Posterior vena cava (tissue), 2 donors: ENCODE measurements at places on chromosomes 3 and 15.

GRCh38 chr3:146655333-146655996 is 50.3 kb upstream of the PLSCR5 start:
- no peak for DNase-seq

DNA sequence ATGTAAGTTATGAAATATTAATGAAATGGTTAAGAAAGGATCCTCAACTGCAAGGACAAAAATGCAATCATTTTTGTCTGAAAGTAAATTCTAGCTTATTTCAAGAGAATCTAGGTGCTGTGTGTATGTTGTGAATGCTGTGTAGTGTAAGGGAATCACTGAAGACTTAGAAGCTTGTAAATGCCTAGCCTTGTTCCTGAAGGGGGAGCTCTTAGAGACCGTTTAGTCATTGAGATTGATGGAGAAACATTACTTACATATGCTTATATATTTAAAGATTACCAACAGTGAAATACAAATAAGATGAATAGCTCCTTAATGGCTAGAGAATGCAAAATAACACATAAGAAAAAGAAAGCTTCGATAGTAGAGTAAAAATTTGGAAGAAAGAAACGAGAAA is 67.9 kb downstream of the CNTN4 start:
- no peak for DNase-seq

DNA sequence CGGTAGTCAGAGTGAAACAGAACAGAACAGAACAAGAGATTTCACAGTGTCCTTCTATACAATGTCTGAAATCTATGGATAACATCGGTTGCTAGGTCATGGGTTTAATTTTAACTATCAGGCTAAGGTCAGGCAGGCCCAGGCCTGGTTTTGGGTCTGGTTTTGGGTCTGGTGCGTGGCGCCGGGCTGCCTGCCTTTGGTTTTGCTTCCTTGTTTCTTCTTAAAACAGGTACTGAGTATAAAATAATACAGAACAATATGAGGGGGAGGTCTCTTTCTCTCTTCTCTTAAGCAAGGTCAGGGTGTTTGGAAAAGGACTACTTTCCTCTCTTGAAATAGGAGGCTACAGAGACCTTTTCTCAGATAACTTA is 1.4 kb downstream of the AEN start:
- peak; percentile 68 for DNase-seq

- peak; percentile 72 for DNase-seq
These were observed 16.5 kb upstream of the FGF7 start for GRCh38 chr15:49406352-49407118.

GRCh38 chr15:82040390-82040789 is 5.4 kb downstream of the MEX3B start:
- no peak for DNase-seq

GRCh38 chr15:60553163-60553562 is 74.2 kb upstream of the ICE2 start:
- no peak for DNase-seq

DNA sequence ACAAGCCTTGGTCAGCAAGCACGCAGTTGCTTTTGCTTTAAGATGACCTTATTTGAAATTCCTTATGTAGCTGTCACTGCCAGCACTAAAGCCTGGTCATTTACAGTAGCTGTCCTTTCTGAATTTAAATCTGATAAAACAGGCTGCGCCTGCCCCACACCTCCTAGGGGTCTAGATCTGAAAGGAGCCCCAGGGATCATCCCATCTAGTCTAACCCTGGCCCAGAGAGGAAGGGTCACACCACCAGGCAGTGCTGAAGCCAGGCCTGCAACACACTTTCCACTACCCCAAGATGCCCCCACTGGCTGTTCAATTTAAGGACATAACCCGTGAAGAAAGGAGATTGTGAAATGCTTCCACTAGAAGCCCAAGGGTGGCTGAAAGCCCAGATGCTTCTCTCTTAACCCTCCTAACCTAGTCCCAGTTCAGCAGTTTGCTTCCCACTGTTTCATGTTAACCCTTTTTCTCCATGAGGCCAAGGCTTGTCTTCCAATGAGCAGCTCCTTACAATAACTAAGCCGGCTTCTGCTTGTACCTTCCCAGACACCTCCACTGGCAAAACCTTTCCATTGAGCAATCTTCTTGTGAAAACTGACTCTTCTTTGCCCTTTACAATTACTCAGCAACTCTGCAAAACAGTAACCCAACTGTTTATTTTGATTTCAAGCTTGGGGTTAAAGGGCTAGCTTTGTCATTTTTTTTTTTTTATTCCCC is 198.9 kb upstream of the LPP start:
- no peak for DNase-seq

GRCh38 chr3:41502023-41502422 is 302.7 kb downstream of the CTNNB1 start:
- no peak for DNase-seq

GRCh38 chr3:13619661-13620230 is 70.8 kb downstream of the FBLN2 start:
- no peak for DNase-seq

- peak; percentile 89 for DNase-seq
These were observed at the start of gene DZIP1L for GRCh38 chr3:138114988-138115971. Gene DZIP1L (minus strand): TSS chr3:138115608. CDS start chr3:138103971, 11,637 bp downstream.

DNA sequence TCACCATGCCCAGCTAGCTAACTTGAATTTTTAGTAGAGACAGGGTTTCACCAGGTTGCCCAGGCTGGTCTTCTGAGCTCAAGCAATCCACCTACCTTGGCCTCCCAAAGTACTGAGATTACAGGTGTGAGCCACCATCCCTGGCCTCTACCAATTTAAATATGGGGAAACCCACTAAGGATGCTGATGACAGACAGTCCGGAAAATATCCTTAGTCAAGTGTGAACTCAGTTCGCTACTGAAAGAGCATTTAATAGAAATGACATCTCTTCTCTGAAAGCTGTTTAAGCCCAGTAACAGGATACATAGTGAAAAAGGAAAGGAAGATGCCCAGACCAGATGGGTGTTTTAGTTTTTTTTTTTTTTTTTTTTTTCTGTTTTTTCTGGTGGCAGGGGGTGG is 7.7 kb upstream of the GRAMD2A start:
- no peak for DNase-seq

DNA sequence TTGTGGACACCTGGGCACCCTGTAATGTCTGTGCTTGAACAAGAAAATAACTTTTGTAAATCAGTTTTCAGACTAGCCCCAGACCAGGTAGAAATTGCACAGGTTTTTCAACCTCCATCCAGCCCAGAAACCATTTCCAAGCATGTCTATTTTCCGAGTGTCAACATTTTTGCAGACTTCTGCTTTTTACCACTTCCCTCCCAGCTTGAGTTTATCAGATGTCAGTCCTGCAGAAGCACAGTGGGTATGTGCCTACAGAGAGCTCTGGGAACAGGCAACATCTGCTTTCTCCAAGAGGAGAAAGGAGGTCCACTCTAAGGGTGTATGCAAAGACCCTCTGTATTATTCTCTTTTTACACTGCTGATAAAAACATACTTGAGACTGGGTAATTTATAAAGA is 83.9 kb downstream of the LRRK1 start:
- DNase-seq: no peak

GRCh38 chr15:100569391-100569790 is 32.6 kb downstream of the LINS1 start:
- DNase-seq: no peak

- DNase-seq: no peak
These were observed 22.0 kb downstream of the SST start for GRCh38 chr3:187648177-187648576.

DNA sequence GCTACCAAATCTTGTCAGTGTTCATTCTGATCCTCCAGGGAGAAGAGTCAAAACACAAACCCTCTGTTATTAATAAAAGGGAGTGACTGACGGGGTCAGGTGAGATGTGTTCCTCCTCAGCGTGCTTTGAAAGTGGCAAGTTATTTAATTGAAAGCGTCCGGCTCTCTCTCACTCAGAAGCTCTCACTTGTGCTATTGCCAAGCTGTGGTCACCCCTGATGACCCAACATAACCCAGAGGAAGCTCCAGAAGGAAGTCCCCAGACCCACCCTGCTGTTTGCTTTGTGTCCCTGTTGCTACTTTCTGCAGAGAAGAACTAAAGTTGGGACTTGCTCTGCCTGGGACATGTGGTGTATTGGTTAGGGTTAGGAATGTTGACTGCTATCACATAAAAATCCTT is 235.6 kb downstream of the EDEM1 start:
- DNase-seq: no peak

DNA sequence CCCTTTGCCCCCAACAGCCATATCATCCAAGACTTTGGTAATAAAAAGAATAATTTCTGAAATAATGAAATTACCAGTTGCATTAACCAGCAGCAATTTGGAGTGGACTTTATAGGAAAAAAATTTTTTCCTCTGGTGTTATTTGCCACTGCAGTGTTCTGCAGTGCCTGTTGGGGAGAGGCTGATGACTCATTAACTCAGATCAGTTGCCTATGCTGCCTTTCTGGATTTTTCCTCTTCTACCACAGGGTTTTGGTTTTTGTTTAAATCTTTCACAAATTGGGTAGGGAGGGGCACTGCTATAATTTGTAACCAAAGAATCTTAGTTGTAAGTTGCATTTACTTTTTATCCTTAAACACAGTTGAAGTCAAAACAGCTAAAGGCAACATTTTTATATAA is 22.7 kb downstream of the ATP6V1A start:
- no peak for DNase-seq

GRCh38 chr15:74399511-74400312 is 32.3 kb upstream of the CYP11A1 start:
- no peak for DNase-seq

DNA sequence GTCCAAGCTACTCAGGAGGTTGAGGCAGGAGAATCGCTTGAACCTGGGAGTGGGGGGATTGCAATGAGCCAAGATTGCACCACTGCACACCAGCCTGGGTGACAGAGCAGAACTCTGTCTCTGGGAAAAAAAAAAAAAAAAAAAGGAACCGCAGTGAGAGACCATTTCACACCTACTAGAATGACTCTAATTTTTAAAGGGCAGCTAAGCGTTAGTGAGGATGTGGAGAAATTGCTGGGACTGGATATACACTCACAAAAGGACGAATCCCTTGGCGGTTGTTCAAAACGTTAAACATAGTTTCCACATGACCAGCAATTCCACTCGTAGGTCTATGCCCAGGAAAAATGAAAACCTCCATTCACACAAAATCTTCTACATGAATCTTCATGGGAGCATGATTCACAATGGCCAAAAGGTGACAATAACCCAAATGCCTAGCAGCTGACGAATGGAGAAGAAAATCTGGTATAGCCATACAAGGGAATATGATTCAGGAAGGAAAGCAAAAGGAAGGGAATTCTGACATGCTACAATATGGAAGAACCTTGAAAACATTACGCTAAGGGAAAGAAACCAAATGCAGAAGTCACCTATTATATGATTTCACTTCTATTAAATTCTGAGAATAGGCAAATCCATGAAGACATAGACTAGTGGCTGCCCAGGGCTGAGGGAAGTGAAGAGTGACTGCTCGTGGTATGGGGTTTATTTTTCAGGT is 127.0 kb downstream of the CHSY1 start:
- no peak for DNase-seq
